Spinal cord (tissue), 10 donors: ENCODE measurements at places on chromosomes 4 and X. TPM values are rescaled to one million over a fixed set of nuclear protein-coding genes. Genes with fewer than 3 reads are reported as not detected.

BMX gene
- total RNA-seq, result 1.4 TPM

GABRB1 gene
- 49.1 TPM for total RNA-seq

MAGED4 gene
- 39.7 TPM for total RNA-seq

MAOA gene
- 13.6 TPM for total RNA-seq

SMIM10L2A gene
- 14.4 TPM for total RNA-seq

HS6ST2 gene
- total RNA-seq, result 51.8 TPM

KLHL13 gene
- total RNA-seq, result 34.7 TPM
